CD4-positive, alpha-beta T cell treated with Interleukin-10 for 1 hour (primary cell): ENCODE measurements at places on chromosomes 4 and X.

DNA sequence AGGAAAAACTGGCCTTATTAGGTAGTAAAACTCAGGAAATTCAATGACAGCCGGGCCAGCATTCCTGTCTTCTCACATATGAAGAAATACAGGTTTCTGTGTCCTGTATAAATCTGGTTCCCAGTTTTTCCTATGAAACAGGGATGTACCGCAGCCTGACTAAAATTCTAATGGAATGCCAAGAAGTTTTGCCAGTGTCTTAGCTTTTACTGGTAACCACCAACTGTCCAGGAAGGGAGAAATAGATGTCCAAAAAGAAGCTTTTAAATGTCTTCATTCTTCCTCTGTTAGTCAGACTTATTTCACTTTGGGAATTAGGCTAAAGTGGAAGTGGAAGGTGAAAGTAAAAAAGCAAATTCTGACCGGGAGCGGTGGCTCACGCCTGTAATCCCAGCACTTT lies 108.0 kb upstream of the TBL1X start:
- DNase-seq: no peak

DNA sequence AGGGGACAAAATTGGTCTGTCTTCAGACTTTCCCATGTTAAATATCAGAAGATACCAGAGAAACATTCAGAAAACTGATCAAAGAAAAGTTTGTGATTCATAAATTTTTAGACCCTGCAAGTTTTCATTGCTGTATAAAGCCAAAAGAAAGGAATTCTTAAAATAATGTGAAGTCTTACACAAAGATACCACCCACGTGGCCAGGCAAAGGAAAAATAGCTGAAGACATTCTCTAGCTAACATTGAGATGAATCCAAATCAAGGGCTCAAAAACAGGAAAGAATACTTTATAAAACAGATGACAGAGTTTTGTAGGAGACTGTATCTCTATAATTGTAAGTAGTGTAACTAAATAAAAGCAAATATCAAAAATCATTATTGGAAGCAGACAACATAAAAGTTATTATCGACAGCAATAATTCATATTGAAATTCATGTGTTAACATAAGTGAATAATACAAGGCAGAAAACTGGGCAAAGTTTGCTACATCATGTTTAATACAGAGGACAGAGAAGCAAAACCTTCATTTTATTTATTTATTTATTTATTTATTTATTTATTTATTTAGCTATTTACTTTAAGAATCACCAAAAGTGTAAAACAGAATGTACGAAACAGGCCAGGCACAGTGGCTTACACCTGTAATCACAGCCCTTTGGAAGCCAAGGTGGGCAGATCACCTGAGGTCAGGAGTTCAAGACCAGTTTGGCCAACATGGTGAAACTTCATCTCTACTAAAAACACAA lies 204.6 kb upstream of the SLIT2 start:
- no peak for DNase-seq

DNA sequence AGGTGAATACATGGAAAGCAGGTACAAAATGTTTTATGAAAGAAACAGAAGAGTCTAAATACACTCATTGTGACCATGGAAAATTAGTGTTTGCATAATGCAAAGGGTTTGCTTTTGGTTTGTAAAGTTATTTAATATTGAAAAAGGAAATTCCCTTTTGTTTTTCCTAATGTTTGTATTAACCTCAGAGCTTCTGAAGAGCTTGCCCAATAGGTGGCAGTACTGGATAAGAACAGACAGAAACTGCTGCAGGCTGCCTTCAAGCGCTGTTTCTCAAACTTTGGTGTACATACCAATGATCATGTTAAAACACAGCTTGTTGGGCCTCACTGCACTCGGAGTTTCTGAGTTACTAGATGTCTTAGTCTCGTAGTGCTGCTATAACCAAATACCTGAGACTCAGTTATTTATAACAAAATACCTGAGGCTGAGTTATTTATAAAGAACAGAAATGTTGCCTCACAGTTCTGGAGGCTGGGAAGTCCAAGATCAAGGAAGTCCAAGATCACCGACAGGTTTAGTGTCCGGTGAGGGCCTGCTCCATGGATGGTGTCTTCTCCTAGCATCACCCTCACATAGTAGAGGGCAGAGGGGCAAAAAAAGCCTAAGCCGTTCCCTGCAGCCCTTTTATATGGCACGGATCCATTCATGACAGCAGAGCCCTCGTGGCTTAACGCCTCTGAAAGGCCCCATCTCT lies 54.2 kb downstream of the SUPT20HL2 start:
- DNase-seq: peak; percentile 23

GRCh38 chr4:29079260-29079659 lies 1640.9 kb upstream of the PCDH7 start:
- no peak for DNase-seq

- no peak for DNase-seq
Observed at GRCh38 chr4:38109896-38110295, 149.7 kb downstream of the PTTG2 start.

GRCh38 chr4:143026459-143027170 lies 158.1 kb upstream of the USP38 start:
- DNase-seq: no peak

- DNase-seq: no peak
Observed at GRCh38 chrX:31837445-31838049, 765.7 kb upstream of the FTHL17 start.

DNA sequence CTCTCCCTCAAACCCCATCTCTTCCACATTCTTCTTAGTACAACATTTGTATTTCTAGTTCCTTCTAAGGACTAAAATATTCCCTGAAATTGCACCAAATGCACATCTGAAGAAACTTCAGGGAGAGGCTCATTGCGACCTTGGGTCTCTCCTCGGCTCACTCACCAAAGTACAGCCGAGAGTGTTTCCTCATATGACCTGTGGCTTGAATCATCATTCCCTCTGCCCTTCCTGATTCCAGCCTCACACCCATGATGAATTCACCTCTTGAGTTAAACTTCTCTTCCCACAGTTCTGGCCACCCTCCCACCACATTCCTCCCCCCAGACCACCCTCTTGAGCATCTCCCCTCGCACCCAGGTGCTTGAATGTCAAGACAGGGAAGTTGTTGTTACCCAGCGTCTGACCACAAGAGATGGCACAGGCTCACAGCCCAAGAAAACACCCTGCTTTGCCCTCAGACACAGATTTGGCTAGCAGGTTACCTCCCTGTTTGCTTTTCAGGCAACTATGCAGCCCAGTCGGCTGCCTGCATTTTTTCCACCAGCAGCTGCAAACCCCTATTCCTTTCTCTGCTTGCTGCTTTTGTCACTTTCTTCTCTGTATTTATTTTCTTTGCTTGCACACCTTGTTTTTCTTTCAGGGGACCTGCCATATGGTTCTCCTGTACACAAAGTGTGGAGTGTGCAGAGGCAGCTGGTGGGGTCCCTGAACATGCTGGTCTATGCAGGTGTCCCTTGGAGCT lies 214.8 kb downstream of the SPATA18 start:
- no peak for DNase-seq

- peak; percentile 23 for DNase-seq
Observed at GRCh38 chrX:19725641-19726040, 161.8 kb downstream of the SH3KBP1 start.

DNA sequence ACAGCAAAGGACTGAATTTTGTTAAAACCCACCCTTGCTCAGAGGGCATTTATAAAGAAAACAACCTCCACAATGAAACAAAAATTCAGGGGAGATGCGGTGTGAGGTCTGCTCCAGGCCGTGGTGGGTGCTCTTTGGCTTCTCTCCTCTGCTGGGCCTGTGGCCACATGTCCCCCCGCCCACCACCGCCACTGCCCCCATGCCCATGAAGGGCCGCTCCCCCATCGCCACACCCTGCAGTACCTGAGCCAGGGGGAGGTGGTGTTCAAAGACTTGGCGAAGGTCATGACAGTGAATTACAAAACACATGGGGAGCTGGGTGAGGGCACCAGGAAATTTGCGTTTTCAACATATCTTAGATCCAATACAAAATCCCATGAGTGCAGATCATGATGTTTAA lies 14.2 kb upstream of the CFAP299 start:
- no peak for DNase-seq

DNA sequence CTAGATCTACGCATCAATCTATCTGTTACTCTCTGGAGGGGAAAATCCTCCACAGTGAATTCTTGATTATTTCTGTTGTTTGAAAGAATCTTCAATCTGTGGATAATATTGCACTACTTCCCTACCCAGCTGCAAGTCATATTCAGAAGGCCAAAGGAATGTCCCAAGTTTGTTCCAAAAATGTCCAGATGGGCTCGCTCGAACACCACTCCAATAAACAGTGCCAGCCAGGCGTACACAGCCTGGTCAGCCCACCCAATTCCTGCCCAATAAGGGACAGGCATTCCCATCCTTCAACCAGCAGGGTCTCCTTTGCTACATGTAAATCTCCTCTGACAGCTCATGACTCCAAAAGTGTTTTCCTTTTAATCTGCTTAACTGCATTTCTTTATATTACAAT lies 80.7 kb upstream of the GPM6B start:
- no peak for DNase-seq

DNA sequence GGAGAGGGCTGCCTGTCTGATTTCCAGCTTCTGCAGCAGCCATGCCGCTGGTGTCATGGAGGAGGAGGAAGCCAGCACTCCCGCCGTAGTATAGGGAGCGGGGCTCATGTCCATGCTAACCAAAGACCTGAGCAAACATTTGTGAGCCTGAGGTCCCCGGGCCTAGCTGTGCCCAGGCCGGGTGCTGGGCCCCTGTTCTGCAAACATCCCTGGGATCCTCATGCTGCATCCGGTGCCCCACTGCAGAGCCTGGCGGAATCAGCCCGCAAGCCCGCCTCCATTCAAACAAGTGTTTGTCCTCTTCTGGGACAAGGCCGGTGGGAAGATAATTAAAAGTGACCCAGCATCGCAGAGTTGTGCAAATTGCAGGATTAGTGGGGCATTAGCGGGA lies 106.3 kb downstream of the SORCS2 start:
- no peak for DNase-seq

DNA sequence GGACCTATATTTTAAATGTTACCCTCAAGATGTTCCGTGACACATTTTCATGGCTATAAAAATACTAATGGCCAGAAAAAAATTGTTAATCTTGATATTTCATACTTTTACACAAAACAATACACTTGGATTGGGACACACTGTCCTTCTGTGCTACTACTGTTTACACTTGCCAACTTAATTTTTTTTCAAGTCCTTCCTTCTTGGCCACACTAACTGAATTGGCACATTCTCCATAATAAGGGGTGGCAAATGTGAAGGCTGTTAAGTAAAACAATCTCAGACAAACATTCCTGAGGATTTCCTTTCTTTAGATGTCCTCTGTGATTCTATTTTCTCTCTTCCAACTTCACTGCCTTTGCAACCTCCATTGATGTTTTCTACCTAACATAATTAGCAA lies 225.8 kb downstream of the IQCM start:
- no peak for DNase-seq
